Activated CD4-positive, alpha-beta T cell treated with anti-CD3 and anti-CD28 coated beads for 36 hours (primary cell): ENCODE measurements at places on chromosomes 2 and 18. TPM values are rescaled to one million over a fixed set of nuclear protein-coding genes. Genes with fewer than 3 reads are reported as not detected.

GRCh38 chr18:28189400-28190239, 12.7 kb upstream of the CDH2 start:
- H3K27me3 ChIP-seq: no peaks in the 10 kb centered on the region
- no peak overlapping the region for H3K4me3 ChIP-seq
- peak; percentile 46 for DNase-seq
- peaks cover 2% of the 10 kb centered on the region for H3K4me1 ChIP-seq
- H3K27ac ChIP-seq: no peak overlapping the region

GRCh38 chr2:156490466-156490840, 54.3 kb downstream of the GPD2 start:
- peaks cover 46% of the 10 kb centered on the region for H3K4me1 ChIP-seq
- DNase-seq: no peak
- no peaks in the 10 kb centered on the region for H3K27me3 ChIP-seq
- peak overlapping the region; percentile 5 for H3K27ac ChIP-seq
- no peak overlapping the region for H3K4me3 ChIP-seq

DNA sequence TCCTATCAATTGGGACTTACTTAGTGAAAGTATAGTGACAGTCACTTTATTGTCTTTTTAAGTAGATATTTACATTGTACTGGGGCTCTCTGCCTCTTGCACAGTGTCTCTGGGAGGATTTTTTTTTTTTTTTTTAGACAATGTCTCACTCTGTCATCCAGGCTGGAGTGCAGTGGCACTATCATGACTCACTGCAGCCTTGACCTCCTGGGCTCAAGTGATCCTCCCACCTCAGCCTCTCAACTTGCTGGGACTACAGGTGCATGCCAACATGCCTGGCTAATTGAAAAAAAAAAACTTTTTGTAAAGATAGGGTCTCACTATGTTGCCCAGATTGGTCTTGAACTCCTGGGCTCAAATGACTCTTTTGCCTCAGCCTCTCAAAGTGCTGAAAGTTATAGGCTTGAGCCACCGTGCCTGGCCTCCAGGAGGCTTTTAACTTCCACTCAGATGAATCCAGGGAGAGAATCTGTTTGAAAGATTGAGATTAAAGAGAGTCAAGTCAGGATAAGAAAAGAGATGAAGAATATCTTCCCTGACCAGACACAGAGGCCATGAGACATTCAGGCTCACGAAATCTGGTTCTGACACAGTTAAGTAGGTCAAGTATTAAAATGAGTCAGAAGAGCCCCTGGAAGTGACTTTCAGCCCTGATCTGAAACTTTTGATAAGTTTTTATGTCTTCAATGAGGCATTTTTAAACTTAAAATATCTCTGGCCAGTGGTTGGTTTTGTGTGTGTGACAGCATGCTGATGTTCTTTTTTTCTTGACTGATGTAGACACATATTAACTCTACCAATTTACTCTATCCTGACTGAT, 18.3 kb downstream of the ARHGEF33 start:
- no peaks in the 10 kb centered on the region for H3K27me3 ChIP-seq
- DNase-seq: peak; percentile 14
- H3K4me3 ChIP-seq: no peak overlapping the region
- peaks cover 15% of the 10 kb centered on the region for H3K4me1 ChIP-seq
- H3K36me3 ChIP-seq: no peaks in the 10 kb centered on the region
- H3K27ac ChIP-seq: peak overlapping the region; percentile 23

- no peaks in the 10 kb centered on the region for H3K36me3 ChIP-seq
- peaks cover 40% of the 10 kb centered on the region for H3K4me1 ChIP-seq
- H3K4me3 ChIP-seq: no peak overlapping the region
These were observed 32.7 kb upstream of the DNMT3A start for GRCh38 chr2:25374411-25374810.

DNA sequence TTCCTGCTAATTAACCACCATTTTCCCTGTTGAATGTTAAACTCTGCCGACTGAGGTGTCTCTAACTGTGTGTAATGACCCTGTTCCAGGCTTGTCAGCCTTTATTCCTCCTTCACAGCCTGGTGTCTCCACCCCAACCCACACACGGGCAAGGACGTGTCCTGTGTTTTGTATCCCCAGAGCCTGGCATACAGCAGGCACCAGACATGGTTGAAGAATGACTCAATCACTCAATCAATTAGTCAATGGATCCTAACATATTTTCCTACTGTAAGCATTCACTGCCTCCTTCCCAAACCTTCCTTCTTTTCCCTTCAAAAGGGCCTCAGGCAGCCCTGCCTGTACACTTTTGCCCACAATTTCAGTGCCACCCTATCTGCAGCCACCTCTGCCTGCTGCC, 2.7 kb upstream of the TNS1 start:
- H3K27me3 ChIP-seq: peaks cover 9% of the 10 kb centered on the region
- H3K4me1 ChIP-seq: peaks cover 8% of the 10 kb centered on the region
- H3K27ac ChIP-seq: no peak overlapping the region
- no peaks in the 10 kb centered on the region for H3K36me3 ChIP-seq
- DNase-seq: no peak

DNA sequence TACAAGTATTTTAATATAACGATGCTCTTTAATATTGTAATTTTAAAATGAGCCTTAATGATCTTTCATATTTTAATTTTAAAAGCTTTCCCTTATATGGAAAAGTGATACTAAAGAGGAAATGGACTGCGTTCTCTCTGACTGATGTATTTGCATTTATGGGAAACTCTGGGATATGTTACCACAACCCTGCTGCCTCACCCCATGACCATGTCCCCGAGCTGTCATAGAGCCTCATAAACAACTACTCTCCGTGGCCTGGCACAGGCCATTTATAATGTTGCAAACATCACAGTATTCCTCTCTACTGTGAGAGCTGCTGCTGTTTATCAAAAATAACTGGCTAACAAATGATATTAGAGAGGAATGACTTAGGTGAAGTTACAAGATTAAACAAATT, 75.8 kb upstream of the SEC11C start:
- H3K4me3 ChIP-seq: no peak overlapping the region
- peaks cover 7% of the 10 kb centered on the region for H3K4me1 ChIP-seq
- no peak for DNase-seq
- H3K27me3 ChIP-seq: peaks cover 17% of the 10 kb centered on the region

DNA sequence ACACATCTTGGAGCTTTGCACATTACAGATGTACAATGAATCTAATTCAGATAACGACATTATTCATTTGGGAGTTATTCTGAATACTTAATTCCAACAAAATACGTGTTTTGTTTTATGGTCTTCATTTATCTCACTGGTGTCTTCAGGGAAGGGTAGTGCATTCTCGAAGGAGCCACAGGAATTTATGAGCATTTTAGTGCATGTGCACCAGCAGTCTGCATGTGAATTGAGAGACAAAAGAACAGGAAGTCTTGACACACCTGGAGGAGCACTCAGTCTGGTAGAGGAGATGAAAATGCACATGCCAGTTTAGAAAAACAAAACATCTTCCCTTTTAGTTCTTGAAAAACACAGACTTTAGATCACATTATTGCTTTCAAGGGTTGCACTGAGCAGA, 228.7 kb downstream of the LRATD1 start:
- H3K4me1 ChIP-seq: no peaks in the 10 kb centered on the region
- H3K27ac ChIP-seq: no peak overlapping the region
- H3K27me3 ChIP-seq: peaks cover 4% of the 10 kb centered on the region

- no peak overlapping the region for H3K27ac ChIP-seq
- no peaks in the 10 kb centered on the region for H3K36me3 ChIP-seq
- no peaks in the 10 kb centered on the region for H3K27me3 ChIP-seq
These were observed 274.2 kb downstream of the CDH19 start for GRCh38 chr18:66329716-66330115.

DNA sequence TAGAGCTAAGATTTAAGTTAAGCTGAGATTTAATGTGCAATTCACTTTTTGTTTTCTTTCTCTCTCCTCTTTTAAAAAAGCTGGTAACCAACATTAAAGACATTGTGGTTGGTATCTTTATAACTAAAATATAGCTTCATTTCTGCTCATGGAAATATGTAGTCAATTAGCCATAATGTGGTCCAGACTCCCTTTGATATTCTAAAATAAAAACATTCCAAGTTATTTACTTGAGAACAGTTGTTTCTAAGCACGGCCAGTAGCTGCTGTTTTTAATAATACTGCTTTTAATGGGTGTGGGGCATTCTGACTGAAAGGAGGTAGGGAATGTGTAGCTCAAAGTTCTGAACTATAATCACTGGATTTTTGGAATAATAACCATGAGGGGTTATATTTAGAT, 183.3 kb upstream of the FBXO11 start:
- H3K27me3 ChIP-seq: peaks cover 6% of the 10 kb centered on the region
- H3K4me3 ChIP-seq: no peak overlapping the region
- no peak for DNase-seq
- H3K27ac ChIP-seq: no peak overlapping the region
- no peaks in the 10 kb centered on the region for H3K4me1 ChIP-seq

DNA sequence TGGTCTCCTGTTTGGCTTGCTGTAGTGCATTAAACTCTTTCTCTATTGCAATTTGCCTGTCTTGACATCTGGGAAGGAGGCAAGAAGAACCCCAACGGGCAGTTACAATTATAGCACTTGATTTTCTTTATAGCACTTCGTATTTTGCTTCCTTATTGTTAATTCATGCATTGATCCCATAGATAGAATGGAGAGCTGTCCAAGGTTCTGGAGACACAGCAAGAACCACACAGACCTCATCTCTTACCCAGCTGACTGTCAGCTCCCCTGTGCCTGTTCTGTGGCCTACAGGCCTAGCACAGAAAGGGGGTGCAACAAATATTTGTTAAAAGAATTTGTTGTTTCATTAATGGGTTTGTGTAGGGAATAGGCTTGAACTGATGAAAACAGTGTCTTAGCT, 194.3 kb downstream of the GALNT1 start:
- peaks cover 12% of the 10 kb centered on the region for H3K27me3 ChIP-seq
- no peak overlapping the region for H3K27ac ChIP-seq
- no peak for DNase-seq

DNA sequence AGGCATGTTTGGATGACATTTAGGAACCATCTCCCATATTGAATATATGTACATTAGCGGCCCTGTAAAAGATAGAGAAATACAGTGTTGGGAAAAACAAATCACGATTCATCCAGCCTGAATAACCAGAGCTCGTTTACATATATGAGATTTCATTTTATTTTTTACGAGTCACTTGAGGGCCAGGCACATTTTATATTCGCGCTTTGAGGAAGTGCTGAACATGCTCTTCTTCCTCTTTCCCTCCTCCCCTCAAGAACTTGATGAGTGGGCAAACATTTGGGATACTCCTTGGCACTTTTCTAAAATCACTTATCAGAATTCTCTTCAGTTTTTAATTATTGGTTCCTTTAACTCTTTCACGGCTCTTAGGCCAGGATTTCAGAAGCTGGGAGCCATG, 268.0 kb upstream of the TANK start:
- H3K4me3 ChIP-seq: no peak overlapping the region
- no peak for DNase-seq
- H3K36me3 ChIP-seq: no peaks in the 10 kb centered on the region
- no peak overlapping the region for H3K27ac ChIP-seq

DNA sequence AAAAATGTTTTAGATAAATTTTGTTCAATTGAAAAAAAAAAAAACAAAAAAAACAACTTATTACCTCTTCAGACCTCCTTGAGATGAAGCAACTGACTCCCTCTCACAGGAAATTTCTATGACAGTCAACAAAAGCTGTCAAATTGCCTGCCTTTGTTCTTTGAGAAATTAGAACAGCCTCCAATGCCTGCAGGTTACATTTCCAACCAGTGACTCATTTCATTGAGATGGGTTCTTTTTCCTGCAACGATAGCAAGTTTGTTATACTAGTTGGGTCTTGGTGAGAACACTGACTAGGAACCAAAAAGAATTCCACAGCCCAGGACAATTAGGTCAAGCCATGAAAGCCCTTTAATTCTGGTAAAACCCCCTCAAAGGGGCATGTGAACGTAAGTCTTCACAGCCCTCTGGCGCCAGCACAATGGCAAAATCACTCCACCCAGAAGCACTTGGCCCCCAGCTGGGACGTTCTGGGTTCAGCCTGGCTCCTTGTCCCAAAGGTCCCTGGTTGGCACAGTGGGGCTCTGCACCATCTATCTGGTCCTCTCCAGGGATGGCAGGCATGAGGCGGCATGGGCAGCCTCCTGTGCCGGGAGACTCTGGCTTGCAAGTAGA, 87.0 kb downstream of the SPP2 start:
- H3K4me3 ChIP-seq: no peak overlapping the region
- no peak for DNase-seq
- H3K27ac ChIP-seq: no peak overlapping the region
- no peaks in the 10 kb centered on the region for H3K27me3 ChIP-seq
- H3K36me3 ChIP-seq: no peaks in the 10 kb centered on the region
- H3K4me1 ChIP-seq: peaks cover 23% of the 10 kb centered on the region

- no peaks in the 10 kb centered on the region for H3K36me3 ChIP-seq
- H3K27ac ChIP-seq: no peak overlapping the region
- H3K27me3 ChIP-seq: no peaks in the 10 kb centered on the region
- H3K4me1 ChIP-seq: no peaks in the 10 kb centered on the region
- DNase-seq: no peak
These were observed 317.3 kb downstream of the RBM43 start for GRCh38 chr2:150944315-150944714.

DNA sequence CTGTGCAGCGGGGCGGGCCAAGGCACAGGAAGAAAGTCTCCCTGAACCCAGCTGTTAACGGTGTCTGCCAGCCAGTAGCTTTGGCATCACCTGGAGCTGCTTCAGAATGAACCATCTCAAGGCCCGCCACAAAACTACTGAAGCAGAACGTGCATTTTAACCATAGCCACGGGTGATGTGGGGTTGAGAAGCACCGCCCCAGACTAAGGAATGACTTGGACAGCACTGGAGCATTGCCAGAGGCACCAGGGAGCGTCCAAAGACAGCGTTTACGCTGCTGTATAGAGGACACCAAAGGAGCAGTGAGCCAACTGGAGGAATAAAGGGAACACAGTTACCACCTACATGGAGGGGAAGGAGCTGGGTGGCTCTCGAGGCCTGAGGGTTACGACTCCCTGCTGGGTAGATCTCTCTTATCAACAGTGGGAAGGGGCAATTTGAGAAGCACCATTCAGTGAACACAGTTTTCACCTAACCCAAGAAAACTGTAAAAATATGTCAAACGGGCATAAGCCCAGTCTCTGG, 28.4 kb upstream of the LONRF2 start:
- no peaks in the 10 kb centered on the region for H3K36me3 ChIP-seq
- H3K27me3 ChIP-seq: peaks cover 14% of the 10 kb centered on the region
- DNase-seq: no peak
- no peaks in the 10 kb centered on the region for H3K4me1 ChIP-seq
- no peak overlapping the region for H3K4me3 ChIP-seq
- no peak overlapping the region for H3K27ac ChIP-seq

- H3K27ac ChIP-seq: no peak overlapping the region
- H3K4me3 ChIP-seq: no peak overlapping the region
- H3K4me1 ChIP-seq: no peaks in the 10 kb centered on the region
- H3K36me3 ChIP-seq: no peaks in the 10 kb centered on the region
- DNase-seq: no peak
These were observed 1228.3 kb upstream of the FAM98A start for GRCh38 chr2:34827398-34827797.

The ICA1L gene
- total RNA-seq: 7.5 TPM

The ASB18 gene
- not detected for total RNA-seq

The SP9 gene
- total RNA-seq: not detected

The CDH20 gene
- total RNA-seq: 0.05 TPM

The SATB2 gene
- 0.07 TPM for total RNA-seq

The CCDC102B gene
- 2.3 TPM for total RNA-seq

The LOXHD1 gene
- total RNA-seq: 0.07 TPM

The SCG2 gene
- not detected for total RNA-seq

The ALPI gene
- not detected for total RNA-seq

The MC5R gene
- not detected for total RNA-seq

The ALK gene
- not detected for total RNA-seq

The SH2D6 gene
- total RNA-seq: 1.7 TPM
